Natural killer cell treated with Interleukin-12 subunit alpha and Interleukin-12 subunit beta and Interleukin-15 and Interleukin-18, amount 100 ng/mL, for 72 hours (primary cell): ENCODE measurements at places on chromosomes 4 and X. TPM values are rescaled to one million over a fixed set of nuclear protein-coding genes. Genes with fewer than 3 reads are reported as not detected.

The FGFR3 gene
- not detected for total RNA-seq

The MSL3 gene
- 23.9 TPM for total RNA-seq

The TECRL gene
- not detected for total RNA-seq

The FGD1 gene
- total RNA-seq: not detected

The CTAG1A gene
- not detected for total RNA-seq

The IL3RA gene
- 29.2 TPM for total RNA-seq

The ZXDB gene
- 5.8 TPM for total RNA-seq

The PCDH19 gene
- not detected for total RNA-seq

The CT45A1 gene
- total RNA-seq: not detected

DNA sequence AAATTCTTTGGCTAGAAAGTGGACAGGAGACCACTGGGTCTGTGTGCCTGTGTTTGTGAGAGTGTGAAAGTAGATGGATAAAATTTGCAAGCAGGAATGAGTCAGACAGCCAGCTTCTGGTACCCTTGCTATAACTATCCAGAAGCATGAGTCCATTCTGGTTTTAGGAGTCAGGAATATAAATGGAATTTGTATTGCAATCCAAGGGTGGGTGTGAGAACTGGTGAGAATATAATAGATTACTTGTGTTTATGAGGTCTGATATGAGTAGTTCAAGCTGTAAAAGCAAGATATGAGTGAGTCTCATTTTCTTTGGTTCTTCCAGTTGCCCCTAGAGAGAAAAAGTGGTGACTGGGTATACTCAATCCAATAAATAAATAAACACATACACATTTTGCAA lies 212.7 kb upstream of the TAPT1 start:
- no peak for DNase-seq

GRCh38 chr4:67106861-67107460 lies 438.3 kb downstream of the CENPC start:
- no peak for DNase-seq

GRCh38 chr4:57080781-57081650 lies 29.2 kb downstream of the IGFBP7 start:
- peak; percentile 69 for DNase-seq

DNA sequence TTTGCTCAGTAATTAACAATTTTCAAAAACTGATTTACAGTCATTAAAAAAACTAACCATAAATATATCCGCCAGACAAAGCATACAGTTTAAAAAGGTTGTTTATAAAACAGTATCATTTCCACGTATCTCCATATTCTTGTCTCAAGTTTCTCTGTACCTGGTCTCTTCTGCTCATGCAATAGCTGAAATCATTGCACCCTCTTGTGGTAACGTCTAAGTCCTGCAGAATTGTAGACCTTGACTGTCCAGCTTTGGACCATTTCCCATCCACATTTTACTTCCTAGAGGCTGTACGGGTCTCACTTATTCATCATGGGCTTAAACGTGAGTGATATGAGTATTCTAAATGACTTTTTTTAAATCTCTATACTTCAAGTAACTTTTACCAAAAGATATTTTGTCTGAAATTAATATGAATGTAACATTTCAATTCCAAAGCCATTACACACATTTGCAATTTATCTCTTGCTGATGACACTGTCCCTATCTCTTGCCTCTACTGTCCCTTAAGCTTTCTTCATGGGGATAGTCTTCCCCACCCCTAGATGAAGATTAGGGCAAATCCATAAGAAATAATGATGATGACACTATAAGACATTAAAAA lies 118.5 kb downstream of the BTC start:
- no peak for DNase-seq

- no peak for DNase-seq
These were observed 729.0 kb upstream of the AADAT start for GRCh38 chr4:170818786-170819185.

DNA sequence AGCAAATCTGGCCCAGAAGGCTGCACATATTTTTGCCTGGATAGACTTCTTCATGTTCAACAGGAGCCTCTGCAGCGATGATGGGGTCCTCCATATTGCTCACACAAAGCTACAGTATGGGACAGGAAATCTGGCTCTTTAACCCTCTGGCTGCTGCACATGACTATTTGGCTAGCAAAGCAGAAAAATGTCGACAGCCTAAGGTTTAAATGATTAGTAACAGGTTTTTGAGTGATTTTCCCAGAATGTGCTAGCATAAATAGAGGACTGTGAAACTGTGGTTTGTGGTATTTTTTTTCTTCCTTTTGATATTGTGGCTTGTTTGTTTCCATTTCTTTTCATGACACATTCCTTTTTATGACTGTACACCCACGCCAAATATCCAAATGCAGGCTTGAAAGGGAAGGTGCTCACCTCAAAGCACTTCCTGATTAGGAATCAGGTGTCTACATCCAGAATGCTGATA lies 120.2 kb upstream of the GK2 start:
- DNase-seq: no peak

DNA sequence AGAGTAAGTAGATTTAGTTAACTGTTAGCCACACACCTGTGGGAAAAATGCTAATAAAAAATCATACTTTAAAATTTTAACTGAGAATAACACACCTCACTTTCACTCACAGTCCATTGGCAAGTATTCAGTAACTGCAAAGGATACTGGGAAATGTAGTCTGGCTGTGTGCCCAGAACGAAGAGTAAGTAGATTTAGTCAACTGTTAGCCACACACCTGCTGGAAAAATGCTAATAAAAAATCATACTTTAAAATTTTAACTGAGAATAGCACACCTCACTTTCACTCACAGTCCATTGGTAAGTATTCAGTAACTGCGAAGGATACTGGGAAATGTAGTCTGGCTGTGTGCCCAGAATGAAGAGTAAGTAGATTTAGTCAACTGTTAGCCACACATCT lies 178.4 kb upstream of the NWD2 start:
- no peak for DNase-seq
